ENCODE measurements at places on chromosomes 16 and 17. TPM values are rescaled to one million over a fixed set of nuclear protein-coding genes. Genes with fewer than 3 reads are reported as not detected.

The CSH2 gene
- total RNA-seq = not detected

DNA sequence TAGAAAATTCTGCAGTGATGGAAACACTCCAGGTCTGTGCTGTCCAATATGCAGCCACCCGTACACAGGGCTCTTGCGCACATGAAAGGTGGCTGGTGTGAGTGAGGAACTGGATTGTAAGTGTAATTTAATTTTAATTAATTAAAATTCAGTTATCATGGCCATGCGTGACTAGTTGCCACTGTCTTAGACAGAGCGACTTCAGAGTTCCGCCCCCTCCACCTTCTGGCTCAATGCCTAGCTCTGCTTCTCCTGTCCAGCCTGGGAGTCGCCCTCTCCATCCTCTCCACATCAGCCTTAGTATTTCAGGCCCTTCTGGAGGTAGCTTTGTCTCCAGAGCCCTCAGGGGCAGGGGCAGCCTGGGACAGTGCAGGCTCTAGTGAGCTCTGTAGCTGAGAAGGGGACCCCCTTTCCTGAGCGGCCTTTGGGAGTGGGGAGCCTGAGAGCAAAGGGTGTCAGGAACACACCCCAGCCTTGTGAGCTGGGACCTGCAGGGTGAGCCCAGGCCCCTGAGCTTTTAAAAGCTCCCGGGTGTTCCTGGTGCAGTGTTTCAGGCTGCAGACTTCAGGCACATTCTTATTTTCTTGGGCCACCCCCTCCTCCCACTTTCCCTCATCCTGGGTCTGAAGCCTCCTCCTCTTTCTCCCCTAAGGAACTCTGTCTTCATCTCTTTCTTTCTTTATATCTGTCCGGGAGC, 99.4 kb downstream of the IRF8 start:
- DNase-seq = no peak

DNA sequence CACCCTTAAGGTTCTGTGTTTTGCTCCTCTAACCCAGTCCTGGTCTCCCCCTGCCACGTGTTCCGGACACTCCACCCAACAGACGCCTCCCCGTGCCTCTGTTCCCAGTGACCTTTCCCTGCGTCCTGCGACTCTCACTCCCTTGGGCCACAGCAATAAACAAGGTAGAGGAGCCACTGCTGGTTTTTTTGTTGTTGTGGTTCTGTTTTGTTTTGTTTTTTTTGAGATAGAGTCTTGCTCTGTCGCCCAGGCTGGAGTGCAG, 3.7 kb upstream of the NPW start:
- DNase-seq = no peak

The NOXO1 gene
- total RNA-seq = 4.0 TPM

GRCh38 chr16:18983565-18984434, at the start of gene TMC7:
Gene TMC7 (plus strand): TSS chr16:18983934. CDS start chr16:18984064, 130 bp downstream.
- peak; percentile 74 for DNase-seq

DNA sequence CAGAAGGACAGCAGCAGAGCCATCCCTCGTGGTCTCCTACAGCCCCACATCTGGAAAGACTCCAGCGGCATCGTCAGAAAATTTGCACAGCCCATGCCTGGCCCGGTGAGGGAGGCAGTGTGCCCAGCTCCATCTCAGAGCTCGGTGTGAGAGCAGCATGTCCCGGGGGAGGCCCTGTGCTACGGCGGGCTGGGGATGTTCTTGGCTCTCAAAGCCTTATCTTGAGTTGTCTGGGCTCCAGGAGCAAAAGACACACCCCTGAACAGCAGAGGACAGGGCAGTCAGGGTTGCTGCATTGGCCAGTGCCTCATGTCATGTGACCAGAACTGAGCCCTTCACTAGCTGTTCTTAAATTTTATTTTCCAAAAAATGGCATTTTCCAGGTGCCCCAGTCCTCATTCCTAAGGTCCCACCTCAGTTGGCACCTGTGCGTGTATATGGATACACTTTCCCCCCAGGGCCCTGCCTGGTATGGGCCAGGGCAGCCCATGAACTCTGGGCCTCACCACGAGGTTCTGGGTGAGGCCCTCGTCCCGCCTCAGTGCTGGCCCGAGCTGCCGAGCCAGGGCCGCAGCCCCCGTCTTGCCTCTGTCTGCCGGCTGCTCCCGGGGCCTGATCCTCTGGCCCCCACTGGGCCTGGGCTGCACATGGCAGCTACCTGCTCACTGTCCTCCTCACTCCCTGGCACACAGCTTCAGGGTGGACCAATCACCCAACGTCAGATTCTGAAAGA, 3.0 kb downstream of the NUDT16L1 start:
- no peak for DNase-seq

The NPTX1 gene
- total RNA-seq = 1.1 TPM

DNA sequence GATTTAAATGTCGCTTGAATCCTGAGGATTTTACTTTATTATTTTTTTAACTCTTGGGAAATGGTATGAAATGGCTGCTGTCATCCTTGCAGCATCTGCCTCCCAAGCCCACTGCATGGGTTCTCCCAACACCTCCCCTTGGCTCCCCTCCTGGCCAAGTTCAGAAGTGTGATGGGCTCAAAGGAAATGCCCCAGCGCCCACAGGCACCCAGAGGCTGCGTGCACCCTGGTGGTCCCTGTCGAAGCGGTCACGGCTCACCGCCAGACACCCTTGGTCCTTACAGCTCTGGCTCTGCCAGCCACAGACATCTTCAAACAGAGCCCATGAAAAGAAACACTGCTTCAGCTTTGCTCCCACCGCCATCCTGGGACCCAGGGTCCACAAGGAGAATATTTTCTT, 334.7 kb downstream of the SOX9 start:
- DNase-seq = no peak

The KRT33B gene
- total RNA-seq = not detected

The CACNG5 gene
- 0.21 TPM for total RNA-seq

- no peak for DNase-seq
These were observed 174.9 kb upstream of the CIBAR2 start for GRCh38 chr16:85286951-85287814.

DNA sequence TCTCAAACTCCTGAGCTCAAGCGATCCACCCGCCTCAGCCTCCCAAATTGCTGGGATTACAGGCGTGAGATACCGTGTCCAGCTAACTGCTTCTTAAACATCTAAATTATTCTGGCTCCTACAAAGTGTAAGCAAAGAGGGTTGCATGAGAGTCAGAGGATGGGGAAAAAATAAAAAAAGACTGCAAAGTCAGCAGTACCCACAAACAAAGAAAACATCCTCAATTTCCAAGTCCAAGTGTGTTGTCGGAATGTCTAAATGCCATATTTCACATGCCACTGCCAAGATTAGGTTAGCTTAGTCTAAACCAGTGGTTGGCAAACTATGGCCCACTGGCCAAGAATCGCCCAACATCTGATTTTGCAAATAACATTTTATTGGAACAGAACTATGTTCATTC, 13.0 kb upstream of the PHLPP2 start:
- DNase-seq = no peak

DNA sequence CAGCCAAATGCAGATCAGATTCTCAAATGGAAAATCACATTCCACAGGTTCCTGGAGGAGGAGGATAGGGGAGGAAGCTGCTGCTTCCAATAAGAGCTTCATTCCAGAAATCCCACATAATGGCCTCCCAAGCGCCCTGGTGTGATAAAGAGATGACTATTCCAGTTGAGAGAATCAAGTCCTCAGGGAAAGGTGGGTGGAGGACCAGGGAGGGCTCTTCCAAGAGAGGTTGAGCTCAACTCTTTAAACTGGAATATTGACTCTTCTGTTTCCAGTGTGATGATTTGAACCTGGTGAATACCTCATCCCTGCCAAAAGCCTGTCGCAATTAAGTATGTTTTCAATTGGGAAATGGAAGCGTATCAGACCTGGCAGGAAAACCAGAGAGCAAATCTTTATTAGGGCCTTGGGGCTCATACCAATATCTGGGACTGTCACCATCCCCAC, 81.4 kb upstream of the DYNLRB2 start:
- DNase-seq = no peak

DNA sequence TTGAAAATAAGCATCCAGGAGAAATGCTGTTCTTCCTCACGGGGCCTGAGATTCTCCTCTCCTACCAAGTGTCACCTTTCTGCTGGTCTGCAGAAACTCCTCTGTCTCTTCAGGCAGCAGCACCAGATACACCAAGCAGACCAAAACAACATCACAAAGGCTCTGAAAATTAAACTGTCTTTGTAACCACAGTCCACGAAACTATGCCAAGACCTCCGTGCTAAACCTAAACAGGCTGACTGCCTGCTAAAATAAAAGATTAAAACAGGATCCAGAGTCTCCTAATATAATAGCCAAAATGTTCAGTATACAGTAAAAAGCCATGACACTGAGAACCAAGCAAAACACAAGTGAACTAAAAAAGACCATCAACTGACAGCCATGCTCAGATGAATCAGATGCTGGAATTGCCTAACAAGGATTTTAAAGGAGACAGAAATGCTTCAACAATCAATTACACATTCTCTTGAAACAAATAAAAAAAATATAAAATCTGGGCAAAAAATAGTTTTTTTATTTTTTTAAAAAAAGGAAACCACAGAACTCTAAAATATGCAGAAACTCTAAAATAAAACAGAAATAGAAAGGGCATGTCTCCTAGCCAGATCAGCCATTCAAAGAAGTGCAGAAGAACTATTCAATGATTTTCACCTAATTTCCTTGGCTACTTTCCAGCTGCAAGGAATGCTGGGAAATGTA, 50.3 kb upstream of the TOX3 start:
- DNase-seq = no peak

DNA sequence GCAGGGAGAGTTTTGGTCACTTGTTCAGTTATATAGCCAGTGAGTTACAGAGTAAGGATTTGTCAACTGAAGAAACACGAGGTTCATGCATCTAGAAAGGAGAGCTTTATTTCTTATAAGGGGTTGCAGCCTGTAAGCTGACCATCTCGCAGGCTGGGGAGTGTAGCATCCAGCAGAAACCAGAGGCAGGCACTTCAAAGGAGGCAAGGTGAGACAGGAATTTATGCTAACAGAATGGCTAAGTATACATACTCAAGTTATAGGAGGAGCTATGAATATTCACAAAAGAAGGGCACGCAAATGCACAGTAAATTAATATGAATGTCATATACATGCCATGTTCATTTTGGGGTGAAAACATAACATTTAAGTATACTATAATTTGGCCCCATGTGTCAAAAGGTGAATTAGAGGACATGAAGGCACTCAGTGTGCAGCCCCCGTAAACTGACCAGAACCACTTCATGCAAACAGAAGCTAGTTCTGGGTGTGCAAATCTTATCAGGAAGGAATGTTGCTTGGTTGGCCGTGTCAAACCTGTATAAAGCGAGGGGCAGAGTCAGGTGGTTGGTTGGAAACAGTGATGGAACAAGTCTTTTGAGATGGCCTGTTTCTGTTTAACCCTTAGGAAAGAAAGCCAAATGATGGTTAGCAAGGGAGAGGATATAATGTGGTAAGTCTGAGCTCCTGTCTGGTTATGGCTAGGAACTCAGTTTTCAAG, 97.0 kb downstream of the GRIN2A start:
- no peak for DNase-seq

The KRTAP1-5 gene
- total RNA-seq = not detected

The SOX8 gene
- 1.8 TPM for total RNA-seq

The CACNG4 gene
- 40.3 TPM for total RNA-seq

The MPV17L gene
- total RNA-seq = 10.4 TPM

GRCh38 chr17:11922638-11923037, 74.6 kb downstream of the ZNF18 start:
- DNase-seq = no peak

DNA sequence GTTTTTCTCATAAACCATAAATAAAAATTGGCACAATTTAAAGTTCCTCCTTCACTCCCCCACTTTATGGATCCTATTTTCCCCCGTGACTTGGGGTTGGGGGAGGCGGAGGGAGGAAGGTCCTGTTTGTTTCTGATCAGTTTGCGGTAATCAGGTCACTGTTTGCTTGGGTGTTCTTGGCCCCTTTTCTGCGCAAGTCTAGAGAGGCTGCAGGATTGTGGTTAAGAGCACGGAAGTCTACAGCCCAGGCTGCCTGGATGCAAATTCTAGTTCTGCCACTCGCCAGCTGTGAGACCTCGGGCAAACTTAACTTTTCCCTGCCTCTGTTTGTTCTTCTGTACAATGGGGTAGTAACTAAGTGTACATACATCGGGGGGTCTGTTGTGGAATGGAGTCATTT, 12.1 kb downstream of the ATP2C2 start:
- DNase-seq = no peak
